ENCODE measurements at places on chromosomes 11 and 22. TPM values are rescaled to one million over a fixed set of nuclear protein-coding genes. Genes with fewer than 3 reads are reported as not detected.
A peak's percentile ranks its signal among the peaks of the same experiment; 100 is the strongest.

XKR3 gene
- not detected for total RNA-seq

JAM3 gene
- total RNA-seq, result 1.6 TPM

OR8D4 gene
- total RNA-seq, result not detected

TEX54 gene
- not detected for total RNA-seq

MAP6 gene
- 1.3 TPM for total RNA-seq

- DNase-seq, result peak; percentile 51
Observed at GRCh38 chr11:114075891-114076441, 16.5 kb downstream of the ZBTB16 start.

GRCh38 chr11:64371201-64371600, 12.2 kb downstream of the RPS6KA4 start:
- DNase-seq, result no peak

GRCh38 chr11:134388590-134388989, 23.5 kb downstream of the B3GAT1 start:
- no peak for DNase-seq

DNA sequence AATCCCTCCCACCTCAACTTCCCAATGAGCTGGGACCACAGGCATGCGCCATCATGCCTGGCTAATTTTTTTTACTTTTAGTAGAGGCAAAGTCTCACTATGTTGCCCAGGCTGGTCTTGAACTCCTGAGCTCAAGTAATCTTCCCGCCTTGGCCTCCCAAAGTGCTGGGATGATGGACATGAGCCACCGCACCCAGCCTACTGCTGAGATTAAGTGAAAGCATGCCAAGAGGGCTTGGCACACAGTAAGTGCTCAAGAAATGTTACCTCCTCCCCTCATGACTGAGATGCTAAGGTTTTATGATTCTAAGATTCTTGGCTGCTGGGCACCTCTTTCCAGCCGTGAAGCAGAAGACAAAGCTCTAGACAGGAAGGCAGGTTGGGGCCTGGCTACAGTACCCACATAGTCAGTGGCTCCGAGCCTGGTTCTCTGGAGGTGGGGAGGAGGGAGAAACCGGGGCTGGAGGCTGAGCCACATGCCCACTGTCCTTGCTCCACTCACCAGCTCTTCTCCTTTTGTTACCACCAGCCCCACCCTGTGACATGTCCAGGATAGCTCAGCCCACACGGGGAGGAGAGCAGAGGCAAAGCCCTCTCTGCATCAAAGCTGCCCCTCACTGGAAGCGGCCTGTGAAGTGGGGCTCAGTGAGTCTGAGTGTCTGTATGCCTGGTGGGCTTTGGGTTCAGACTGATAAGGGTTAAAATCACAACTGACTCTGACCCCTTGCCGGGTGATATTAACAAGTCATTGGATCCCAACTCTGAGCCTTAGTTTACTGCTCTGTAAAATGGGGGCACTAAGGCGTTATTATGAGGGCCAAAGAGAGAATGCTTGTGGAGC, 12.9 kb downstream of the ARHGEF17 start:
- DNase-seq, result no peak

DNA sequence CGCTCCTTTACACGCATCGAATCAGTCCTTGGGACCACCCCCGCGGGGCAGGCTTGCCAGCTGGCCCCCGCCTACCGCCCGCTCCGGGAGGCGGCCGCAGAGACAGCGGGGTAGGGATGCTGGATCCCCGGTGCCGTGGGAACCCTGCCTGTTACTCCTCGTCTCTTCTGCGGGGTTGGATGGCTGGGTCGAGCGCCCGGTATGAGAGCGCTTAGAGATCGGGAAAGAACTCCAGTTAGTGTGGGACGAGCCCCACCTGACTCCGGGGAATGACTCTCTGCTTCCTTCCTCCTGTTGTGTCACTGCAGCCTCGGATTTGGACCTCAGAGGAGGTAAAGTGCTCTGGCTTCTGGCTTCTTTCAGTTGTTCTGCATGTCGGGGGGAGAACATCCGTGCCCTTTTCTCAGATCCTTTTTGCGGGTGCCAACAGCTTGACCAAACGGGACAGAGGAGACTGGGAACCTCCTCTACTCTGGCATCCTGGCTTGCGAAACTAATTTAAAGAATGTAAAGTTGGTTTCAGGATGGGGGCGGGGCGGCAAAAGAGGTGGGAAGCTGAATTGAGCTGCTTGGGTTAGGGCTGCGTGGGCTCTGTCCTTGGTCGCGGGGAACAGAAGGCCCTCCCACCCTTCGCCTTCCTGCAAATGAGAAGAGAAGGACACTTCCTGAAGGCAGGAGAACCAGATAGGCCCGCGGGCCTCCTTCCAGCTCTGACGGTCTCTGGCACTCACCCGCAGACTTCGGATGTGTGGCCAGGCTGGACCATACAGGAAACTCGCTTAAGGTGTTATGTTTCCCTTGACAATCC, 938 bp downstream of the LAYN start:
- no peak for DNase-seq

DNA sequence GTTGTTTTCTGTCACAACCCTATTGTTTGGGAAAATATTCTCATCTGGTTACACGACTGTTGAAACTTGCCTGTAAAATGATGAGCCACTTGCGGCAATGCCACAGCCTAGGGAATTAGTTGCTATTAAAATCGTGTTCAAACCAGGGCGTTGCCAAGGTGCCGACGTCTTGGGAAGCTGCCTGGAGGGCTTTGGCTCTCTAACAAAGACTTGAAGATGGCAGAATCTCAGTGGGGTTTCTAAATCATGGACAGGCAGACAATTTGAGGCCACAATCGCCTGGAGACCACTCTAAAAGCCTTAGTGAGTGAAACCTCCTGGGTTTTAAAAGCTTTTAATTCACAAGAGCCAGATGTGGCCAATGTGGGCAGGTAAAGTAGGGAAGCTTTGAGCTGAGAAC, 117.2 kb upstream of the BMAL1 start:
- DNase-seq, result no peak

DNA sequence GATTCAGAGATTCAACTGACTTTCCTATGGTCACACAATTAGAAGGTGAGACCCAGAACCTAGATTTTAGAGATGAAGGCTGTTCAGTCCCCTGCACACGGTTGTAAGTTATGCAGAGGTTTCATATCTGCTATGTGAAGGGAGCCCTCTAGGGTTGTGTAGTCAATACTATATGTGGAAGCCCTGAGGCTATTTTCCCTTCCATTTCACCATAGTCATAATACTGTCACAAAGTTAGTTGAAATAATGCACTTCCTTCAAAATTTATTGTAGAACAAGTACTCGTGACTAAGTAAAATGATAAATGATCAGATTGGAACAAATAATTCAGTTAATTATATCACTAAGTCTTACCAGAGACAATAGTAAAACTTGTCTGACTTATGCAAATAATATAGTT, 48.8 kb downstream of the ENDOD1 start:
- peak; percentile 49 for DNase-seq

- DNase-seq, result peak; percentile 33
Observed at GRCh38 chr11:75350743-75351540, 519 bp downstream of the ARRB1 start.

DNA sequence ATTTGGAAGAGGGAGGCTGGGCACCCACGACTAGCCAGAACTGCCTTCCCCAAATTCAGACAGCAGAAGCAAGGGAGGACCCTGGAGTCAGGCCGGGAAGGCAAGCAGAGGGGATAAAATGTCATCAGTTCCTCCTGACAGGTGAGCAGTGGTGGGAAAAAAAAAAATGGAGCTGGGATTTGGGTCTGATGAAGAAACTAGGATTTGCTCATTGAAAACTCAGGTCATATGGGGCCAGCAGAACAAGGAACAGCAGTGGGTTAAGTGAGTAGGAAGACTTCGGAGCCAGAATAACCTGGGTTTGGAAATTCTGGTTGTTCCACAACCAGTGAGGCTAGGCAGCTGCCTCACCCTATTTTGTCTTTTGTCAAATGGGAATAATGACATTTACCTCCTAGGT, 28.9 kb upstream of the DRD2 start:
- no peak for DNase-seq

- no peak for DNase-seq
Observed at GRCh38 chr11:43981006-43981405, 38.6 kb downstream of the C11orf96 start.

- no peak for DNase-seq
Observed at GRCh38 chr22:47000888-47001287, 238.4 kb downstream of the TBC1D22A start.

DNA sequence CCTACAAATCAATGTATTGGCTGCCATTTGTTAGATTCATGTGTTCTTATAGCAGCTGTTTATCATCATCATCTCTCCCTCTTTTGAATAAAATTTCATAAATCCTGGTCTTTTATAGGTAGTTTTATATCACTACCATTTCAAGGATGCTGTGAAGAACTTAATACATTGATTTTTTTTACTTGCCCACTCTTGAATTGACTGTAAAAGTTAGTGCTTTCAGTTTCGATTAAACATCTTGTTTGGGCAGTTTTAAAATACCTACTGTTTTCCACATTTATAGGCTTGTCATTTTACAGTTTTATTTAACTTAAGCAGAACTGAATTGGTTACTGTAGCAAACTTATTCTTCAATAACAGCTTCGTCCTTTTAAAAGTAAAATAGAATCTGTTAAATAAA, 59.5 kb downstream of the TTC17 start:
- no peak for DNase-seq

DNA sequence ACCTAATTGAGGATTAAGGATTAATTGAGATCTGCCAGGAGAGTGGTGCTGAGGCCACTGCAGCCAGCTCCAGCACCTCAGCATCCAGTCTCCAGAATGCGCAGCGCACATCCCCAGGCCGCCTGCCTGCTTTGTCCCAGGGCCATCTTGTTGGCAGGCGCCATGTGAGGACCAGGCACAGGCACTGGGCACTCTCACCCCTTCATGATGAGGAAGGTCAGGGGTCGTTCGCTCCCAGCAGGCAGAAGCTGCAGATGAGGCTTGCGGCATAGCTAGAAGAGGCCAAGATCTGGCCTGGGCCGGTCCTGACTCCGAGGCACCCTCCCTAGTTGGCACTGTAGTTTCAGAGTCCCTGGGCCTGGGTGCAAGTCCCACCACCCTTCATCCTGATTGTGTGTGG, 6.4 kb downstream of the CABP2 start:
- DNase-seq, result no peak

All from PC-3 (cell line).